Cardiac muscle cell (in vitro differentiated cells and primary cell): ENCODE measurements at places on chromosomes 1 and 21.

DNA sequence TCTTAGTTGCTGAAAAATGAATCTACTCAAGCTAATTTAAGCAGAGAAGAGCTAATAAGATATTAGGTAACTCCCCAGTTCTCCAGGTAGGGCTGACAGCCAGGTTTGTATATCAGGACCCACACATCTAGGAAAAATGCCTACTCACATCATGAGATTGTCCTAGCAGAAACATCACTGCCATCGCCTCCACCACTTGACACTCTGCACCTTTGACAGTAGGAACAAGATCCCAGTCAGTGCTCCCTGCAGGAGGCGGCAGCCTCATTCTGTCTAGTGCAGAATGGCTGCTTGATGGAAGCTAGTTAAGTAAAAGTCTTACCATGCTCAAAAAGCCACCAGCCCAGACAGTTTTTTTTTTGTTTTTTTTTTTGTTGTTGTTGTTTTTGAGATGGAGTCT lies 31.6 kb upstream of the USP1 start:
- no peaks in the 10 kb centered on the region for H3K4me1 ChIP-seq
- H3K36me3 ChIP-seq: no peaks in the 10 kb centered on the region
- H3K27ac ChIP-seq: no peak overlapping the region
- H3K27me3 ChIP-seq: no peaks in the 10 kb centered on the region
- no peak overlapping the region for H3K4me3 ChIP-seq
- DNase-seq: no peak

- no peaks in the 10 kb centered on the region for H3K36me3 ChIP-seq
- peaks cover 4% of the 10 kb centered on the region for H3K27me3 ChIP-seq
- no peak overlapping the region for H3K4me3 ChIP-seq
- no peaks in the 10 kb centered on the region for H3K4me1 ChIP-seq
- DNase-seq: no peak
Measured at GRCh38 chr1:19656780-19657466, 7.8 kb upstream of the HTR6 start.

DNA sequence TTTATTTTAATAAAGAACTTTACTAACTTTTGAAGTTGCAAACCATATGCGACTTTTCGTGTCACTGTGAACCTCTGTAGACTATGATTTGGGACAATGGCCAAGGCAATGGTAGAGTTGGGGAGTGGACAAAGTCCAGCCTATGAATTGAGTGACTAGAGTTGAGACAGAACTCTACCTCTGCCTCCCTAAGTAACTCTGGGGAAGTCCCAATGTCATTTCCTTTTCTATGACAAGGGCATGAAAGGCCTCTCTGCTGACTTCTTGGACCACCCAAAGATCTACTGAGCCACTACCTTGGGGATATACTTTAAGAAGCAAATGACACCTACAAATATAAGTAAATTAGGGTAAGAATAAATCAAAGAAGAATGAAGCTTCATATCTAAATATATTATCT lies 19.3 kb downstream of the BEND5 start:
- peaks cover 19% of the 10 kb centered on the region for H3K36me3 ChIP-seq
- H3K27me3 ChIP-seq: no peaks in the 10 kb centered on the region
- DNase-seq: no peak
- no peaks in the 10 kb centered on the region for H3K4me1 ChIP-seq
- no peak overlapping the region for H3K4me3 ChIP-seq
- H3K27ac ChIP-seq: no peak overlapping the region

DNA sequence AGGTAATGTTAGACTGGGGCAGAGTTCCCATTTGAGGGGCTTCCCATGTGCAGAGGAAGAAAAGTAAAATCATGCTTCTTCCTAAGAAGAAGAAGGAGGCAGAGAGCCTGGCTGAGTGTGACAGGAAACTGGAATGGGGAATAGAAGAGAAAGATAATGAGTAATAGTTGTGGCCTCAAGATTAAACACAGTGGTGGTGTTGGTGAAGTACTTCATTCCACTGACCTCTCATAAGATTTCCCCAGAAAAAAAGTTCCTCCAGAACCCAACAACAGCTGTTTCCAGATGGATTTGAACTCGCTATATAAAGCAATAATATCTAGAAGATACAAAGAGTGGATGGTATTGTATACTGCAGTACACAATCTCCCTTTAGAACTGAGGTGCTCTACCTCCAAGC lies 13.0 kb downstream of the RGS1 start:
- H3K36me3 ChIP-seq: no peaks in the 10 kb centered on the region
- H3K27me3 ChIP-seq: no peaks in the 10 kb centered on the region
- no peak overlapping the region for H3K27ac ChIP-seq

DNA sequence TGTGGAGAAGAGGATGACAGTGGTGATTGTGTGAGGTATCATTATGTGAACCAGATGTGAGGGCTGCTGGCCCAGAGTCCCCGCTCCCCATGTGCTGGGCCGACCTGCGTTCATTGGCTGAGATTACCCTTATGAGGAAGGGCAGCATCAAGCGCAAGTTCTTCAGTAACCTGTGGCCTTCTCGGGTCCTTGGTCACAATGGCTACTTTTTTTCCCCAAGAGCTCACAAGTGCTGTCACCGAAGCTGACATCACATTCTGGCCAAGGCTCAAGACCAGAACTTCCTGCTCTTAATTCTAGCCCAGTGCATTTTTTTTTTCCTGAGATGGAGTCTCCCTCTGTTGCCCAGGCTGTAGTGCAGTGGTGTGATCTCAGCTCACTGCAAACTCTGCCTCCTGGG lies 262.9 kb downstream of the RHOU start:
- no peak overlapping the region for H3K4me3 ChIP-seq
- H3K27me3 ChIP-seq: no peaks in the 10 kb centered on the region
- DNase-seq: no peak
- H3K36me3 ChIP-seq: no peaks in the 10 kb centered on the region
- H3K27ac ChIP-seq: no peak overlapping the region

DNA sequence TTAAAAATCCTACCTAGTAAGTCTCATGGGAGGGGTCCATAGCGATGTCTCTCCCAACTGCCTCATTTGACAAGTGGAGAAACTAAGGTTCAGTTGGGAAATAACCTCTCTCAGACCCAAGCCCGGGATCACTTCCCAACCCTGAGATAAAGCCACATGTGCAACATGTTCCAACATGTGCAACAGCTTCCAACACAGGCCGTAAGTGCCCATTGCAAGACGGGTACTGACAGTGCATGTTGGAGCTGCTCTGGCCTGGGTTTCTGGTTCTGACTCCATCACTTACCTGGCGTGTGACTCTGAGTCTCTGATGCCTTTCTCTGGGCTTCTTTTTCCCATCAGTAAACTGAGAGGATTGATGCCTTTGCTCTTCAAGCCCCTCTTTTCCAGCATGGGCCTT lies 38.0 kb upstream of the FOXO6 start:
- no peak overlapping the region for H3K4me3 ChIP-seq
- H3K27ac ChIP-seq: no peak overlapping the region
- H3K27me3 ChIP-seq: no peaks in the 10 kb centered on the region
- no peaks in the 10 kb centered on the region for H3K36me3 ChIP-seq

DNA sequence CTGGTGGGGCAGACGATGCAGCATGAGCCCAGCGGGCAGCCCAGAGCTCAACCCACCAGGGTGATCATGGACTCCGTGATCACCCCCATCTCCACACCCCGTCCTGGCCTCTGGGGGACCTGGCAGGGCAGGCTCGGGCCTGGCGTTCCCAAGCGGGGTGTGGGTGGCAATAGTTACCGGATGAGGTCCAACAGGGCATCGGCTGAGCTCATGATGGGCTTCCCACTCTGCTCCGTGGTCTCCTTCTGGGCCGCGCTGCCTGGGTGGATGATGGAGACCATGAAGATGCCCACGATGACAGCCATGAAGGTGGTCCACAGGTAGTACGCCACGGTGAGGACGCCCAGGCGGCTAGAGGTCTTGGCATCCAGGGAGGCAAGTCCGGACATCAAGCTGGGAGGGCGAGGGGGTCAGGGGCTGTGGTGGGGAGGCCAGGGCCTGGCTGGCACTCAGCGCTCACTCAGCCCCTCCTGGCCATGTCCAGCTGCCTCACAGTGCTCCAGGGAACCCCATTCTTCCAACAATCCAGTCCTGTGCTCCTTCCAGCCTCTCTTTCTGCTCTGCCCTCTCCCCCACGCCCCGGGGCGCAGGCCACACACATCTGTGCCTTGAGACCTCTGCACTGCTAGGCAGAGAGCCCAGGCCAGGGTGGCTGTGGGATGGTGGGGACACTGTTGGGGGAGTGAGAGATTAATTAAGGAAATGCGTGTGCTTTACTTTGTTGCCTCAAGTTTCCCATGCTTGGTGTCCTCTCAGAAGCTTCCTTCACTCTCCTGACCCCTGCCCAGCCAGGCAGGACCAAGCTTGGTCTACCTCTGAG lies 27.6 kb downstream of the SLC1A7 start:
- no peaks in the 10 kb centered on the region for H3K36me3 ChIP-seq
- H3K4me3 ChIP-seq: no peak overlapping the region
- no peak overlapping the region for H3K27ac ChIP-seq
- DNase-seq: no peak

- H3K36me3 ChIP-seq: no peaks in the 10 kb centered on the region
- no peak overlapping the region for H3K4me3 ChIP-seq
- no peaks in the 10 kb centered on the region for H3K27me3 ChIP-seq
Measured at GRCh38 chr1:158145173-158145719, 35.4 kb upstream of the CD1D start.

- H3K4me1 ChIP-seq: no peaks in the 10 kb centered on the region
- no peaks in the 10 kb centered on the region for H3K27me3 ChIP-seq
- no peak for DNase-seq
- H3K36me3 ChIP-seq: no peaks in the 10 kb centered on the region
- H3K4me3 ChIP-seq: no peak overlapping the region
- H3K27ac ChIP-seq: no peak overlapping the region
Measured at GRCh38 chr21:34055615-34056014, 17.8 kb upstream of the MRPS6 start.

DNA sequence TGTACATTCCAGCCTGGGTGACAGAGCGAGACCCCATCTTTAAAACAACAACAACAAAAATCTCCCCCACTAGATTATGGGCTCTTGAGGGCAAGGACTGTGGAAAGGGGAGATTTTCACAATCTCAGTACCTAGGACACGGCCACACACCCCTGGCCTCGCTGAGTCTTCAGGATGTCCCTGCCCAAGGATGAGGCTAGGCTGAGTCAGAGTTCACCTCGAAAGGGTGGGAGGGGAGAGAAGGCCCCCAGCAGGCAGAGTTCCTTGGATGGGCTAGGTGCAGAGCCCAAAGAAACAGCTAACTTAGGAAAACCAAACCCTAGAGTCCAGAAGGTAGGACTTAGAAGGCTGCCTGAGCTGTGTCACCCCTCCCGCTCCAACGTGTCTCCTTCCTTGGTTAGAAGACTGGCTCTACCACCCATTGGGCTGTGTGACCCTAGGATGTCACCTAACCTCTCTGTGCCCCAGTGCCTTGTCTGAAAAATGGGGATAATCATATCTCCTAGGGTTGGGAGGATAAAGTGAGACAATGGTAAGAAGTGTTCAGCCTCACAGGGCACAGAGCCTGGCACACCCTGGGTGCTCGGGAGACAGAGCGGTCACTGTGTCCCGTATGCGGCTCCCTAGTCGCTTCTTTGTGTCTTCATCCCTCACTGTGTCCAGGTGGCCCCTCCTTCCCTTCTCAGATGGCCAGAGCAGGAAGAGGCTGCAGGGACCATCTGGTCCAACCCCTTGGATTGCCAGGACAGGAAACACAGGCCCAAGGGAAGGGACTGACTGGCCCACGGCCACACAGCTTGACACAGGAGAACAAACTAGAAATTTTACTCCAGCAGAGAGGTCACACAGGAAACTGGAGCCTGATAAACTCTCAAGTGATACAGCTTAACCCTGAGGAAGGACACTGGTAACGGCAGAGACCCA lies 11.2 kb downstream of the TRIM62 start:
- no peaks in the 10 kb centered on the region for H3K27me3 ChIP-seq
- H3K4me1 ChIP-seq: no peaks in the 10 kb centered on the region
- H3K4me3 ChIP-seq: no peak overlapping the region
- no peak overlapping the region for H3K27ac ChIP-seq
- DNase-seq: no peak

- no peak overlapping the region for H3K27ac ChIP-seq
- H3K36me3 ChIP-seq: no peaks in the 10 kb centered on the region
- no peak for DNase-seq
- H3K4me3 ChIP-seq: no peak overlapping the region
- H3K4me1 ChIP-seq: no peaks in the 10 kb centered on the region
- H3K27me3 ChIP-seq: no peaks in the 10 kb centered on the region
Measured at GRCh38 chr1:4178501-4179113, 278.5 kb upstream of the C1orf174 start.

GRCh38 chr1:201489643-201490261 lies 17.2 kb downstream of the CSRP1 start:
- peak overlapping the region; percentile 97 for H3K27ac ChIP-seq
- no peak for DNase-seq
- no peak overlapping the region for H3K4me3 ChIP-seq
- H3K4me1 ChIP-seq: peaks cover 62% of the 10 kb centered on the region
- H3K36me3 ChIP-seq: no peaks in the 10 kb centered on the region

- H3K4me1 ChIP-seq: peaks cover 5% of the 10 kb centered on the region
- H3K27ac ChIP-seq: no peak overlapping the region
- no peaks in the 10 kb centered on the region for H3K27me3 ChIP-seq
- no peak overlapping the region for H3K4me3 ChIP-seq
- no peaks in the 10 kb centered on the region for H3K36me3 ChIP-seq
Measured at GRCh38 chr1:171226747-171227370, 21.4 kb upstream of the FMO1 start.

GRCh38 chr1:207412845-207413244 lies 41.3 kb upstream of the CR2 start:
- H3K36me3 ChIP-seq: no peaks in the 10 kb centered on the region
- H3K4me3 ChIP-seq: no peak overlapping the region
- H3K27me3 ChIP-seq: no peaks in the 10 kb centered on the region
- H3K27ac ChIP-seq: no peak overlapping the region

DNA sequence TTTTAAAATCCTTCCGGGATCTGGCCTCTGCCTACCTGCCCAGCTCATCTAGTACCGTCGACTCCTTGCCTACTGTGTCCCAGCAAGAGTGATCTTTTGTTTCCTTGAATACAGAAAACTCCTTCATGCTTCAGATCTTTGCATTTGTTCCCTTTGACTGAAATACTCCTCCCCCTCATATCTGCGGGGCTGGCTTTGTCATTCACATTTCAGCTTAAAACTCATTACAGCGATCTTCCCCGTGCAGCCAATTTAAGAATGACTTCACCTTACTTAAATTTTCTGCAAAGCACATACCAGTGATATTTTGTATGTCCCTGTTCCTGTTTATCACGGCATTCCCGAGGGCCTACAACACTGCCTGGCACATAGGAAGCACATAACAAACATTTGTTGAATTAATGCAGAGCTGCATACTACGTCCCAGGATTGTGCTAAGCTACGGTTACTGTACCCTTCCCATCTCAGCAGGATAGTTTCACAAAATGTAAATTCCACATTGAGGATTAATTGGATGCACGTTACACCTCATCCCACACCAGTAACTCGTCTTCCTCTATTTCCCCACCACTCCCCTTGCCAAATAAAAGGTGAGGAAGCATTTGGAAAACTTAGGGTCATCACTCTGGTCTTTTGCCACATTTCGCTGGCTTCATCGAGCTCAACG lies 837 bp upstream of the DESI2 start:
- peak overlapping the region; percentile 32 for H3K4me3 ChIP-seq
- H3K4me1 ChIP-seq: peaks cover 16% of the 10 kb centered on the region
- no peak for DNase-seq
- no peaks in the 10 kb centered on the region for H3K27me3 ChIP-seq
- H3K36me3 ChIP-seq: no peaks in the 10 kb centered on the region
